NCI-H1417 treated with DMSO at 0.1 percent for 48 hours (cell line): ENCODE measurements at places on chromosomes 16 and 17.

DNA sequence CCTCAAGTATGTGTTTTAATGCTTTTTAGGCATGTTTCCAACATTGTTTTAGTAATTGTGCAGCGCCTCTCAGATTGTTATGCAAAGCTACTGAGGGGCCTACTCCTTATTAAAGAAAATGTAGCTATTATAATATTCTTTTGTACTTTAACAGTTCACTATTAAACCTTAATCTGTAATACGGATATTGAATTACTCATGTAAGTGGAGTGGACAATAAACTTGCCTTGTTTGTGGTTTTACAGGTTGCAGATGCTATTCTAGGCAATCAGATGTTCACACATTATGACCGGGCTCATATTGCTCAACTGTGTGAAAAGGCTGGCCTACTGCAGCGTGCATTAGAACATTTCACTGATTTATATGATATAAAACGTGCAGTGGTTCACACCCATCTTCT lies 41.0 kb downstream of the PTRH2 start:
- DNase-seq = no peak

- no peak for DNase-seq
Observed at GRCh38 chr16:73315645-73316044, 267.7 kb upstream of the ZFHX3 start.

- no peak for DNase-seq
Observed at GRCh38 chr17:50043290-50044148, 12.4 kb upstream of the ITGA3 start.

DNA sequence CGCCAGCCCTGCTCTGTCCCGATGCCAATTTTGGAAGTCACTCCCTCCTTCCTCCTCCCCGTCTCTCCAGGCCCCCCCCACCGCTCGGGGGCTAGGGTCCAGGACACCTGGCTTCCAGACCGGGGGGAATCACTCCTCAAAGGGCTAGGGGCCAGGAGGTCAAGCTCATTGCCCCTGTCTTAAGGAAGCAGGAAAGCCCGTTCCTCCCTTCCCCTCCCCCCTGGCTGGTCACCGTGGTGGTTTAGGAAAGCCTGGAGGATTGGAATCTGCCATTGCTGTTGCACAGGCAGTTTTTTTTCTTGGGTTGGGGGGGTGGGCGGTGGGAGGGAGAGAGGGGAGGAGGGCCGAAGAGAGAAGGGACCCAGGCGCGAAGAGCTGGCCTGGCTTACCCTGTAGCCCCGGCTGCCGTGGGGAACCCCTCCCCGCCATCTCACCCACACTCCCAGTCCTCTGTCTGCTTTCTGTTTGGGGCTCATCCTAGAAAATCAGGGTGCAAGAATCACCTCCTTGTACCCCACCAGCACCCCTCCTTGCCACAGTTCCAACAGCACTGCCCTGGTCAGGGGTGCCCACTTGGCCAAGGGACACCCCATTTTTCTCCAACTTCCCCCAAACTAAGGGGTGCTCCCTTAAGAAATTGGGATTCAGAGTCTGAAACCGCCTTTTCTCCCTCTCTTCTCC lies 2.9 kb upstream of the BCL6B start:
- no peak for DNase-seq

DNA sequence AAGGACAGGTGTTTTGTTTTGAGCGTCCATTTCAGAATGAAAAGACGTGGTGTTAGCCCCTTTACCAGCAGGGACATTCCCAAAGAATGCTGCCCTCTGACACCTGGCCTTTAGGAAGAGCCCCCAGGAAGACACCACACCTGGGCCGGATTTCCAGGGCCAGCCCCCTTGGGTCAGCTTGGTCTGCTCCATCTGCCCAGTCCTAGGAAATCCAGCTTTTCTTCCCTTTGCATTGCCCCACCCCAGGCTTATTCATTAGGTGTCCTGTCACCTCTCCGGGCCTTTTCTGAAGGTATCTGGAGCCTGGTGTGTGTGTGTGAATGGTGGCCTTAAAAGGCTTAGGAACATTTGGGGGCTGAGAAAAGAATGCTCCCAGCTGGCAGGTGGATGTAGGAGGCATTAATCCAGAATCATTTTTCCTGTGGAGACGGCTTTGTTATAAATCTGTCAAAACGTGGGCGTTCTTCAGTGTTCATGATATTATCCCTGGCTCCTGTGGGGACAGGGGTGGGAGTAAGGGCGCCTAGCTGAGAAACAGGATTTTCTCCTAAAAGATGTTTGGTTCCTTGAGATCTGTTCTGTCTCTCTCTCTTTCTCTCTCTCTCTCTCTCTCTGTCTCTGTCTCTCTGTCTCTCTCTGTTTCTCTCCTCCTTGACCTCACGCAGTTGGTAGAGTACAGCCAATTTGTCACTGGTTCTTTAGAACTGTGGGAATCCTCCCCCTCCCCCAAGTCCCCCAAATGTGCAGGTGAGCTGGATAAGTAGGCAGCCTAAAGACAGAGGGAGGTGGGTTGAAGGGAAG lies 84.0 kb downstream of the NTN1 start:
- DNase-seq = no peak

- no peak for DNase-seq
Observed at GRCh38 chr17:4738136-4739121, 1.2 kb upstream of the ZMYND15 start.

- DNase-seq = no peak
Observed at GRCh38 chr17:58336456-58337209, 8.0 kb upstream of the TSPOAP1 start.

- DNase-seq = peak; percentile 56
Observed at GRCh38 chr17:39754161-39754957, 16.6 kb downstream of the GRB7 start.

GRCh38 chr16:2386990-2387389 lies 42.3 kb upstream of the CCNF start:
- no peak for DNase-seq

- no peak for DNase-seq
Observed at GRCh38 chr16:85291302-85292148, 179.3 kb upstream of the CIBAR2 start.

DNA sequence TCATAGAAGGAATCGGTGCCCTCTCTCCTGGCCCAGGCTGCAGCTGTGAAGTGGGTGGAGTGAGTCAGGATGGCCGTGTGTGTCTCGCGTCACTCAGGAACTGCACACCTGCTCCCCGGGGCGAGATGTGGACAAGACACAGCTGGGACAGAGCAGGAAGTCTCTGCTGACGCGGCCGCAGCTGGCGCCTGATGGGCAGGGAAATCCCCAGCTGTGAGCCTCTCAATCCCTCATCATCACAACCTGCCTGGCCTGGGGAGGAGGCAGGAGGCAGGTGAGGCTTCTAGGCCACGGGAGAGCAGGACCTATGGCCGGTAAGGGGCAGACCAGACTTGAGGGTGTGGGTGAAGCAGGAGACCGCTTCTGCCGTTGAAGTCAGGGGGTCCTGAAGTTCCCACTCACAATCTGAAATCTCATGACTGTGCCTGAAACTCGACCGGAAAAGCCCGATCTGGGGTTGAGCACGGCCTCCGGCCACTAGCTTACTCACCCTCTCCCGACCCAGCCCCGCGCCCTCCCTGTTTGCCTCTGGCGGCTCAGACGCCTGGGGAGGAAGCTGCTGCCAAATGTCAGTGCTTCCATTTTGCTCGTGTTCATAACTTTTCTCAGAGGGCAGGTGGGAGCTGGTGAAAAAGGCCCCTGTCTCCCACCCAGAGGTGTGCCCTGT lies 1.1 kb upstream of the TRPV3 start:
- DNase-seq = no peak

GRCh38 chr17:70123193-70123592 lies 46.1 kb upstream of the KCNJ2 start:
- DNase-seq = no peak

- no peak for DNase-seq
Observed at GRCh38 chr17:7112510-7113108, 2.0 kb downstream of the ASGR2 start.

GRCh38 chr16:79970551-79971236 lies 370.2 kb upstream of the MAF start:
- no peak for DNase-seq

DNA sequence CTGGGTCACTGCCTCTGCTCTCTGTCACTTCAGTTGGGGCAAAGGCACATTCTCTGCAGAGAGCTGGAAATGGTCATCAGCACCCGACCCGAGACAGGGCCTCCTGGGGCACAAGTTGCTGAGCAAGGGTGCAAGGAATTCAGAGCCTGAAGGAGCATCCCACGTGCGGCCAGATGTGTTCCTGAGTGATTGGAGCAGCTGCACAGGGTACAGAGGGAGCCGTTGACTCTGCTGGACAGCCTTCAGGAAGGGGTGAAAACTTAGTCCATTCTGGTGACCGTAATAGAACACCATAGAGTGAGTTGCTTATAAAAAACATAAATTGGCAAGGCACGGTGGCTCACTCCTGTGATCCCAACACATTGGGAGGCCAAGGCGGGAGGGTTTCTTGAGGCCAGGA lies 106.8 kb downstream of the CCDC182 start:
- no peak for DNase-seq

DNA sequence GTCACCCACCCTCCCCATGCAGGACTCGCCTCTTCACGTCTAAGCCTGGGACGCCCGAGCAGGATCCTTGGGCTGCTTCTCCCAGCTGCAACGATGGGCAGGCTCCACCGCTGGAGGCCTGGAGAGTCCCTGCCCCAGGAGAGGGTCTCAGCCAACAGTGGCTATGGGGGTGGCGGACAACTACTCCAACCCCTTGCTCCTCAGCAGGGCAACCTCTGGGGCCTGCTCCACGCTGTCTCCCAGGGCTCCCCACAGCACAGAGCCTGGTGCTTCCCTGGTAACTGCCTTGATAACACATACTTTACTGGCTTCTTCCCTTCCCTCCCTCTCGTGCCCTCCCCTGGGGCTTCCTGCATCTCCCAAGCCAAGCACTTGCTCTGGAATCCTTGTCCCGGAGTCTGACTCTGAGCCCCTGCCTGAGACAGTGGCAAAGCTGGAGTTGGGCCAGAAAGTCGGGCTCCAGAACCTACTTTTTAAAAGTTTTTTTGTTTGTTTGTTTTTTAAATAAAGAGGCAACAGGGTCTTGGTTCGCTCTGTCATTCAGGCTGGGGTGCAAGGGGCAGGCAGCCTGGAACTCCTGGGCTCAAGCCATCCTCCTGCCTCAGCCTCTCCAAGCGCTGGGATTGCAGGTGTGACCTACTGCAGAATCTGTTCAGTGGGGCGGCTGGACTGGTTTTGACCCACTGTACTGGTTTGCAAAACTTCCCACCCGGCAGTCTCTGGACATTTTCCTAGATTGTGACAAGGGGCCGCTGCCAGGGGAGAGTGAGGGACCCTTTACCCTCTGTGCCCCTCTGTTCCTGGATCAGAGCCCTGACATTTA lies 99.4 kb downstream of the TNFRSF13B start:
- no peak for DNase-seq

DNA sequence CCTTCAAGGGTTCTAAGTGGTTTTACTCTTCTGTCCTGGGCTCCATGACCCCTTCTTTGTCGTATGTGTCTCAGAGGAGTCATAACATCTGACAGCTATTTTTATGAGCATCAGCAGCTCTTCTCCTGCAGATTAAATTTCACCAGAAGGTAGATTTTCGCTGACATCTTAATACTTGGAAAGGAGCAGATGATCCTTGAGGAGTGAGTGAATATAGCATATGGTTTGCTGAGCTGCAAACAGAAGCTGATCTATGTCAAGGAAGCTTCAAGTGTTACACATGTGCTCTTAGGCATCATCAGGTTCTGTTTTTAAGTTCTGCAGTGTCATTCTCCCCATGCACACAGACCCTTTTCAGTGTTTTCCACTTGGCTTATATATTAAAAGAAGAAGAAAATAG lies 49.2 kb upstream of the MYH2 start:
- no peak for DNase-seq

- no peak for DNase-seq
Observed at GRCh38 chr17:27384726-27385125, 71.5 kb upstream of the KSR1 start.

GRCh38 chr16:73792199-73793020 lies 504.2 kb upstream of the PSMD7 start:
- no peak for DNase-seq

- no peak for DNase-seq
Observed at GRCh38 chr16:30406795-30407101, 658 bp upstream of the ZNF771 start.

GRCh38 chr17:29412780-29413565 lies 22.8 kb downstream of the TAOK1 start:
- no peak for DNase-seq

GRCh38 chr17:4220655-4221054 lies 43.1 kb downstream of the ANKFY1 start:
- no peak for DNase-seq

DNA sequence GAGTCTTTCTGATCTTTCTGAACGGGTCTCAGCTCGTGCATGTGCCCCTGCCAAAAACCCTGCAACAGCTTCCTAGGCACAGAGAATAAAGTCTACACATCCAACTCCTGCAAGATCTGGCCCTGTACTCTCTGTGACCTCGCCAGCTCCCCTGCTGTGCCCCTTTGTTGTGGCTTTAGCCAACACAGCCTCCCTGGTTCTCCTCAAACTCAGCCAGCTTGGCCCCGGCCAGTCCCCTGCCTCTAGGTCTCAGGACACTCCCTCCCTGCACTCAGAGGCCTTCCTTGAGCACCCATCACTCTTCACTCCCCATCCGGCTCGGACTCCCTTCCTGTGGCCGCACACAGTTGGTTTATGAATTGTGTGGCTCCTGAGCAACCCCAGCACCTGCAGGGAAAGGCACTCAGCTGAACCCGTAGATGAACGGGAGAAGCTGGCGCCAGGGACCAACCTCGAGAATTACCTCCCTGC lies 1.4 kb downstream of the CEP131 start:
- DNase-seq = no peak

DNA sequence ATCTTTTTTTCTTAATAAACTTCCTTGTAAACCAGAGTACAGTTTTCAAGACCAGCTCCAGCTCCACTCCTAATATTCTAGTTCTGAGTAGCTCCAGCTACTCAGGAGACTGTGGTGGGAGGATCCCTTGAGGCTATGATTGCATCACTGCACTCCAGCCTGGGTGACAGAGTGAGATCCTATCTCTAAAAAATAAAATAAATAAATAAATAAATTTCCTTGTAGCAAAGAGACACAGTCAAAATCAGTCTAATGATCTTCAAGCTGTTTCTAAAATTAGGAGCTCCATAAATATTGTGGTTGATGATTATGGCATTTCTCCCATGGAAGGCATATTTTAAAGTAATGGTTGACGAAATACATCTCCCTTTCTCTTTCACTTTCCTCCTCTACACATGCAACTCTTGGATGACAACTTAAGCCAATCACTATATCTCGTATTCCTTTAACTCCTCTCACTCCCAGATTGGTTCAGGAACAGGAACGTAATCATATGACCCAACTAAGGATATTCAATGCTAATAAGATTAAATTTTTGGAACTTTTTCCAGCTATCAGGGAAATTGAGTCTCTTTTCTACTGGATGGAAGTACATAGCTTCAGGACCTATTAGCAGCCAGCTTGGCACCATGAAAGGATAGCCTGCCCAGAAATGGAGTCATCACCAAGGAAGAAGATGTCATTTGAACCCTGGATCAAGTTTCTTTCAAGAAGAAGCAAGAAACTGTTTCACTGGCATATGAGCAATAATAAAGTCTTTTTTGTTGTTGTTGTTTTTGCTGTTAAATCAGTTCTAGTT lies 42.1 kb upstream of the TAOK1 start:
- no peak for DNase-seq
